Tongue (tissue), 3 donors: ENCODE measurements at places on chromosomes 12 and 14.

DNA sequence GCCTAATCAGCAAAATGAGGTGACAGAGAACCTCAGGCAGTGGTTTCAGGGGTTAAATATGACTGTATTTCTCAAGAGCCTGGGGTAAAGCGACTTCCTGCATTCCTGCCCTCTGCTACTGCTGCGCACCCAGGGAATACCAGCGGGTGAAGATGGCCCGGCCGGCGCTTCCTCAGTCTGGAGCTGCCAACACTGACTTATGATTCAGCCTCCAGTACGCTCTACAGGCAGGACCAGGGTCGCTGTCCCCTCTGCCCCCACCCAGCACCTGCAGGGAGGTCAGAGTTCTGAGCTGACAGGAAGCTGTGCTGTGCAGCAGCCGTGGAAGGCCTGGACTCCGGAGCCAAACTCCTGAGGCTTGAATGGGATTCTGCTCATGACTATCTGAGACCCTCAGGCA, 127.9 kb downstream of the PIWIL1 start:
- DNase-seq = no peak

DNA sequence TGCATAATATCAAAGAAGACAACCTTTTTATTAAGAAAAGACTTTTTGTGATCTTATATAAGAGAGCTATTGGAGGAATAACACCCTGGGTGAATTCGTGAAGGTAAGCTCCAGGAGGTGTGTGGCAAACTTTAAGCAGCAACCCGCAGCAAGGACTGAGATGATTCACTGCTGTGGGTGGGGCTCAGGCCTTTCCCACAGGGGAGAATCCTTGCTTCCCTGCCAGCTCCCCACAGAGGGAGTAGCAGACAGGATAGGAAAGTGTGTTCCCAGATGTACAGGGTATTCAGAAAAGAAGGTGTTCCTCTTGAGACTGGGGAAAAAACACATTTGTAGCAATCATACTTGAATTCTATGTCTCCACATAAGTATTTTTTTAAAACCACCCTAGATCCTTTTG, 9.2 kb downstream of the NDUFA12 start:
- no peak for DNase-seq

DNA sequence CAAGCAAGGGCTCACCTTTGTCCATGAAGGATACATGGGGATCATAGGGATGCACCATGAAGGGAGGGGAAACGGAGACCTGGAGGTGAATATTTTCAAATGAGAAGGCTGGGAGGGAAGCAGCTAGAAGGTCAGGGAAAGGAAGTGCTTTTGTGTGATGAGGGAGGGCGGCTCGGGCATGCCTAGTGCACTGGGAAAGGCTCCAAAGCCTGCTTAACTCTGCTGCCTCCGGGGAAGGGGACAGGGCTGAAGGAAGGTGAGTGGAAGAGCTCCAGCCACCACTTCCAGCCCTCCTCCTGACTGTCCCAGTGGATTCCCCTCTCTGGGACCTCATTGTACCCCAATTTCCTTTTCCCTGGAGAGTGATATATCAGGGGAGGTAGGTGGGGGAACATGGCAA, 149.4 kb upstream of the PRMT8 start:
- no peak for DNase-seq

GRCh38 chr14:59303216-59303615, 114.7 kb downstream of the DAAM1 start:
- no peak for DNase-seq

- no peak for DNase-seq
Measured at GRCh38 chr12:25686351-25686750, 133.3 kb upstream of the LMNTD1 start.

- no peak for DNase-seq
Measured at GRCh38 chr12:68324531-68324930, 7.6 kb downstream of the MDM1 start.

GRCh38 chr12:127355061-127355841, 911.7 kb upstream of the TMEM132C start:
- no peak for DNase-seq

GRCh38 chr14:69316449-69317101, 56.6 kb downstream of the GALNT16 start:
- no peak for DNase-seq

DNA sequence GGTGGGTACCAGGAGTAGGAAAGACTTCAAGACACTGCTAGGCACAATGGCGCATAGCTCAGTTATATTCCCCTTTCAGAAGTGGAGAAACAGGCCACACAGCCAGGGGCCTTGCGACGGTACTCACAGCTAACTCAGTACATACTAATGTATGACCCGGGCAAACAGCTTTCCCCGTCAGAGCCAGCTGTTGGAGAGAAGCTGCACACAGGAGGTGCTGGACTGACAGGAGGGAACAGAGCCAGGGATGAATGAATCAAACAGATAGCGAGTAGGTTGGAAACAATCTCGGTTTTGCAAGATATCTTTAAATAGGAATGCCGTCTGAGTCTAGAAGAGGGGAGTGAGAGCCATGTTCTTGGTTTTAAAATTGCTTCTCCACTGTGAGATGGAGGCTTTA, 45.5 kb downstream of the PRIMA1 start:
- peak; percentile 63 for DNase-seq

DNA sequence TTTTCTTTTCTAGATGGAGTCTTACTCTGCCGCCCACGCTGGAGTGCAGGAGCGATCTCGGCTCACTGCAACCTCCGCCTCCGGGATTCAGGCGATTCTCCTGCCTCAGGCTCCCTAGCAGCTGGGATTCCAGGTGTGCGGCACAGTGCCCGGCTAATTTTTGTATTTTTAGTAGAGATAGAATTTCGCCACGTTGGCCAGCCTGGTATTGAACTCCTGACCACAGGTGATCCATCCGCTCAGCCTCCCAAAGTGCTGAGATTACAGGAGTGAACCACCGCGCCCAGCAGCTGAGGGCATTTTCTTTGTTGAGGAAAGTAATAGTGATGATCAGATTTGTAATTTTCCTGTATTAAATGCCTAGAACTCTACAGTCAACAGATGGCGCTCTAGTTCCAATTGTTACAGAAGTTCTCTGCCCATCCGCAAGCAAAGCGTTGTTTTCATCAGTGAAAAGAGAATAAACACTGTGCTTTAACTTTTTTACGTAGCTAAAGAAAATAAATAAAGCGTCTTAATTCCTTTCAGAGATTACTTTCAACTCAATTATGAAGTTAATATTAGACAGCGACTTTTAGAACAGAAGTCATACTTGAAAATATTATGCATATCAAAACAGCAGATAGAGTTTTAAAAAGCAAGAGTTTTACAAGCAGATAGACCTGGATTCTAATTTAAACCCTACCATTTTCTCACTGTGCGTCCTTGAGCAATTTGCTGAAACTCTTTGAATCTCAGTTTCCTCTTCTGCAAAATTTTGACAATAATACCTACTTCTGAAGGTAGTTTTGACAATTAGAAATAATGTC, 335.1 kb downstream of the DUSP6 start:
- DNase-seq = peak; percentile 84

DNA sequence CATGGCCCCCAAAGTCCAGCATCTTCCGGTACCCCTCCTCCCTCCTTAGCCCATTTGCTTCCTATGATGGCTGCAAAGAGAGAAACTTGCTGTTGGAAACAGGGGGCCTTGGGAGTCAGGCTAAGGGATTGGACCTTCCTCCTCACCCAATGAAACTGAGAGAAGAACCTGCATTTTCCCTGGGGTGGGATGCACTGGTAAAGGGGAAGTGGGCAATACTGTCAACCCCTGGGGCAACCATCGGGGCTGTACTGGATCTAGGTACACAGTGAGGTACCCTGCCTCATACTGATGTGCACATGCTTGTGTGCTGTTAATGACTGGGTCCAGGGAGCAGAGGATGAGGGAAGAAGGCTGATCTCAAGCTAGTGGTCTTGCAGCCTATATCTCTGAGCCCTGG, 11.0 kb upstream of the JPH4 start:
- DNase-seq = no peak

GRCh38 chr12:85657836-85658630, 178.2 kb downstream of the RASSF9 start:
- no peak for DNase-seq

GRCh38 chr12:24664161-24664880, 284.6 kb downstream of the BCAT1 start:
- no peak for DNase-seq

DNA sequence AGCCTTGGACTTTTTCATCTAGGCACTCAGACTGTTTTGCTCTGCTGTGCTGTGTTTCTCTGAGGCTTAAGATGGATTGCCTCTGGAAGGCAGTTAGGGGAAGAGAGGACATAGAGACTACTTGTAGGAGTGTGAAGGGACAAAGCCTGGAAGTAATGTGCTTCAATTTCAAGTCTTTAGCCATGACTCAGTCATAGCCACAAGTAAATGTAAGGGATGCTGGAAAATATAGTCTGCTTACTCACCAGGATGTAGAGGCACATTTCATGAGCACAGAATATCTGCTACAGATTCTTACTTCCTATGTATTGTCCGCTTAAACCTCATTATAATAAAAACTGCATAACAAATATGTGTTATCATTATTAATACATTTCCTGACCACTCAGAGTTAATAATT, 794.3 kb upstream of the NOVA1 start:
- no peak for DNase-seq

- DNase-seq = no peak
Measured at GRCh38 chr12:40831916-40832315, 139.7 kb downstream of the CNTN1 start.

GRCh38 chr12:57386187-57386720, 44.6 kb downstream of the R3HDM2 start:
- no peak for DNase-seq

GRCh38 chr12:43579206-43579605, 27.2 kb upstream of the ADAMTS20 start:
- DNase-seq = peak; percentile 44

GRCh38 chr12:46373301-46374296, 1.0 kb upstream of the SLC38A2 start:
- peak; percentile 79 for DNase-seq

DNA sequence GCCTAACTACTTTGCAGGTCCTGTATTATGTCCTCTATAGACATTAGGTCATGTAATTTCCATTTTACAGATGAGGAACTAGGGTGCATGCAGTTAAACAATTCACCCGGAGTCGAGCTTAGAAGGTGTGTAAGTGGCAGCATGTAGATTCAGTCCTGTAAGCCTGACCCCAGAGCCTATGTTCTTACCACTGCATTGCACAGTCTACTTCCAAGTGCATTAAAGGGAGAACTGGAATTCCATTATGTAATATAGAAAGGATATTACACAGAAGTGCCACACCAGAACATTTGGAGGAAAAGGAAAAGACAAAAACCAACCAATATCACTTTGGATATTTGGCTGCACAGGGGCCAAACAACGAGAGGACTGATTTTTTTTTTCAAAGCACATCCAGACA, 1.2 kb downstream of the GLT8D2 start:
- no peak for DNase-seq

DNA sequence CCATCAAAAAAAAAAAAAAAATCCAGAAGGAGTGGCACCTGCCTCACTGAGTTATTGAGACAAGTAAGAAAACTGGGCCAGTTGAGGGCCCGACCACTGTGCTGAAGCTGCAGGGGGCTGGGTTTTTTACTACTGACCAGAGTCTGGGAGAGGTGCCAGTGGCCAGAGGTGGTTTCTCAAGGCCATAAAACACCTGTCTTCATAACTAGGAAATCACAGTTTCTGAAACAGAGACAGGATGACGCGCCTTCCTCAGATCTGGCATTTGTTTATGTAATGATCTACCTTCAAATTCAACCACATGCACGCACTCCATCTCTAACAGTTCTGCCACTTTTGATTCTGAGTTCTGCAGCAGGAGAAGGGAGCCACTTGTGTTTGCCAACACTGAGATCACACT, 12.7 kb downstream of the TSPAN11 start:
- DNase-seq = no peak

DNA sequence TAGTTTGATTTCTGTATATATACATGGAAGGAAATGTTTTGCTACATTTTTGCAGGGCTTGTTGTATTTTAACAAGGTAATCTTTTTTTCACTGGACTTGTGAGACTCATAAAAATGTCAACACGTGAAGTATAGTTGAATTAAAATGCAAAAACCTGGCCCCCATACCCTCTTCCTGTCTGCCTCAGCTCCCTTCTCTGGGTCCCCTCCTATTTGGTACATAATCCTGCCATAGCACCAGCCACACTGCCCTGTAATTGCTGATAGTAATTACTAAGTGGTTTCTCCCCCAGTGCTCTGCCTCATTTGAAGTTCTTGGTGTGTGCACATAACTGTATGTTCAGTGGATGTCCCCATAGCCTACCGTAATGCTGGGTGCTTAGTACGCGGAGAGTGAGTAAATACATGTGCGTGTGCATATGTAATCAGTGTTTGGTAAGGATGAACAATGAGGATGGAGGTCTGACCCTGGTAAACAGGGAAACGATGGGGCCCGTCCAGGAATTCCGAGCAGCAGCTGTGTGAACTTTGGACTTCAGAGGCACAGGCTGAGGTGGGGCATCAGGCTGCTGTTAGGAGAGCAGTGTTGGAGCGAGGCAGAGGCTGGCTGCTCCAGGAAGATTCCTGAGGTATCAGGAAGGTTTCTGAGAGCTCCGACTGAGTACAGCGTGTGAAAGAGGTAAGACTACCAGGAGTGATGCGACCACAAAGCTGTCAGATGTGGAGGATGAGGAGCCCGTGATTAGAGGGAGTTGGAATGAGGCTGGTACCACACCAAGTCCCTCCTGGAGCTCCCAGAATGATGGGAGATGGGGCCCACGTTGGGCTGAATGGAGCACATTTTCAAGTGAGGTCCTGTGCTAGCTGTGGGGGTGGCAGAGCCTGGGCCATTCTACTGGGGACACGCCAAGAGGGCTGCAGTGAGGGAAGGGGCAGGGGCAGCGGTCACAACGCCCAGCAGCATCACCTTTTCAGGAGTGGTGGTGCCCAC, 106.8 kb downstream of the PELI2 start:
- DNase-seq = no peak

GRCh38 chr14:69760810-69761209, 6.1 kb upstream of the SRSF5 start:
- no peak for DNase-seq

- peak; percentile 82 for DNase-seq
Measured at GRCh38 chr12:116222358-116222757, 55.1 kb downstream of the MED13L start.

GRCh38 chr12:124679533-124680371, 112.3 kb upstream of the NCOR2 start:
- DNase-seq = no peak

DNA sequence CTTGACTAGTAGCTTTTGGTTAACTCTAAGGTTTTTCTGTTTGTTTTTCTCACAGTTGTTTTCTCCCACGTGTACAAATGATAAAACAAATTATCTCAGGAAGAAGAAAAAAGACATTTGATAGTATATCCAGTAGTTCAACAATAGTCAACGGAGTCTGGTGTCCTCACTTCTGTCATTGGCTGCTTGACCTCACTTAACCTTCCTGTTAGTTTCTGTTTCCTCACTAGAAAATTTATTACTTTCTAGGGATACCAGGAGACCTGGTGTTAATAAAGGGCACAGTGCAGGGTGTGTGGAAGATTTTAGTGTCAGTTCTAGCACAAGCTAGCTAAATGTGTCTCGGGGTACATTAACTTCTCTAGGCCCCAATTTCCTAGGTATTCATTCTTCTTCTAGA, 116.0 kb downstream of the PRKCH start:
- DNase-seq = no peak

DNA sequence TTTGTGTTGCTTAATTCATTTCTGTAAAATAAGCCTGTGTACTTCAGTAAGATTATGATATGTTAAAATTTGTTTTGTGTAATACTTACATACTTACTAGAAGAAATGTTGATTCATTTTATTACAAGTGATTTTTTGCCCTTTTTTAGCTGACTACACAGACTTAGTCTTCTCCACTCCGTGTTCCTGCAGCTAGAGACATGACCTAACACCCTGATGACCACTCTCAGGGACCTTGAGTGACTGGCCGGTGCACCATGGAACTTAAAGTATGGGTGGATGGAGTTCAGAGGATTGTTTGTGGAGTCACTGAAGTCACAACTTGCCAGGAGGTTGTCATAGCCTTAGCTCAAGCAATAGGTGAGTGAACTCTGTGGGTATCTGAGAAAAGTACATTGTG, 69.8 kb downstream of the BHLHE41 start:
- DNase-seq = no peak
